Fibroblast of gingiva (primary cell): ENCODE measurements at places on chromosomes 4 and X.
A peak's percentile ranks its signal among the peaks of the same experiment; 100 is the strongest.

DNA sequence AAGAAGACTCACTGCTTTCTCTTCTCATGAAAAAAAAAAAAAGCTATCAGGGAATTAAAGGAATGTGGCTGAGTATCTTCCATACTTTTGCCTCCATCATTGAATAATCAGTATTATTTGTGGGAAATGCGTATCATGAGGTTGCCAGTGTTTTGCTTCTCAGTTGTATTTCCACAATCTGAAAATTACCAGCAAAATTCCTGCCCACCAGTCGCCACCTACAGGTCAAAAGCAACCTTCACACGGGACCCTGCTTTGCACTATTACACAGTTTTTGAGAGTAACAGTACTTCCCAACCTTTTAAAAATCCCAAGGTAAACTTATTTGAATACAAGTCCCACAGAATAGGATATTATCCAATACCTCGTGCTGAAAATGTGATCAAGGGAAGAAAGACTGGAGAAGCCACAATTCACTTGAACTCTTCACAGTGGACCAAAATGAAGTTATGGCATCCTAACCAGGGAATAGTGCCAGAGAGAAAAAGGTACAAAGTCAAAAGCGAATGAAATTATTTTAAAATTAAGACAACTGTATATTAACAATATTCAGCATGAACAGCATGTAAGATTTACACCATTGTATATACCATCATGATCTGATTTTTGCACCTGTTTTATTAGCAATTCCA is 30.4 kb downstream of the PGRMC1 start:
- DNase-seq, result peak; percentile 6

- no peak for DNase-seq
Observed at GRCh38 chr4:73137121-73137520, 67.6 kb upstream of the COX18 start.

DNA sequence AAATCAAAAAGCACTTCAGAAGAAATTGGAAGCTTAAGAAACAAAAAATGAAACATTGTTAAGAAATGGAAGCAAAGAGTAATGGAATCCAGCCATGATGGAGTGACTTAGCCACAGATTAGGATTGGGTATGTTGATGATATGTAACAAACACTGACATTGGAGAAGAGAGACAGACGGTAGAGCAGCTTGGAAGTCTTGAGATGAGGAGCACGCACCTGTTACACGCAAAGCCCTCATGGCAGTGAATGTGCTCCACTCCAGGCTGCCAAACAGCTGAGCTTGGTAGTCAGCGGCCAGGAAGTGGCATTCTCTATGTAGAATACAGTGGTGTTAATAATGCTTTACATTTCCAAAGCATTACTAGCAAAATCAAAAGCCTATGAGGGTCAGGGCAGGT is 56.9 kb upstream of the GPRIN3 start:
- DNase-seq, result no peak

DNA sequence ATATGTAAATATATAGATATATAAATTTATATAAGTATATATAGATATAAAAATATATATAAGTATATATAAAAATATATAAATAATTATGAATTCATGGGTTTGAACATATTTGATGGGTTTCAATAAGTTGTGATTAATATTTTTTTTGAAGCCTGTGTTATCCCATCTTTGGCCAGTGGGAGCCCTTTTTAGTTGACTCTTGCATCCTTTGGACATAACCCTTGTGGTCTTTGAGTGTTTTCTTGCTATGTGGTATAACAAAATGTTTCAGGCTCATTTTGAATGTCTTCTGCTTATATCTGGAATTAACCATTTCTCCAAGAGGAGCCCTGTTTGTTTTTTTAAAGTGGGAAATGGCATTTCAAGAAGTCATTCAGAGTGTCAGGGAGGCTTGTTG is 15.2 kb downstream of the SNX25 start:
- DNase-seq, result no peak

DNA sequence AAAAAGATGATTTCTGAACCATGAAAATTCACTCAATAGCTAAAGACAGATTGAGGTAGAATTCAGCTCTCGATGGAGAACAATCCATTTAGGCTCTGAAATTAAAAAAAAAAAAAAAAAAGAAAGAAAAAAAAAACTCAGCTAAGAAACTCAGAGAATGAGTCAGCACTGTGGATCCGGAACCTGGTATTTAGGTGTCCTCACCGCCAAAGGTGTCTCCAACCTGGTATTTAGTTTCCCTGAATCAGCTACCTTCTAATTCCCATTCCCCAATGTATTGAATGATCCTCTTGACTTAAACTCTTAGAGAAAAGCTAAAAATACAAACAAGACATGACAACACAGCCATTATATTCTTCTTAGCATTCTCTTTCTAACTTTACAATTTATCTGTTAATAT is 150.3 kb upstream of the RASGEF1B start:
- no peak for DNase-seq

DNA sequence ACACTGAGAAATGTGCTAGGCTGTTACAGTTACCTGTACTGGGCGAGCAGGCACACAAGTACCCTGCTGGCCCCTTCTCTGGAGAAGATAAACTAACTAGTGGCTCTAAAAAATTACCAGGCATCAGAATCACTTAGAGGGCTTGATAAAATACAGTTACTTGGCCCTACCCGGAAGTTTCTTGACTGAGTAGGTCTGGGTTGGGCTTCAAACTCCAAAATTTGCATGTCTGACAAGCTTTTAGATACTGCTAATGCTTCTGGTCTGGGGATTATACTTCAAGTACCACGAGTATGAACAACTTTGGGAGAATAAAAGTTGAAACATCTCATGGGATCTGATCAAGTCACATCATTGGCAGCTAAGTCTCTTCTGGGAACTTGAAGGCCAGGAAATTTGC is 30.8 kb downstream of the CEP135 start:
- DNase-seq, result no peak
